ENCODE measurements at places on chromosomes 2 and 18.

- DNase-seq: no peak
Measured at GRCh38 chr2:230939691-230940470, 14.8 kb upstream of the GPR55 start.

DNA sequence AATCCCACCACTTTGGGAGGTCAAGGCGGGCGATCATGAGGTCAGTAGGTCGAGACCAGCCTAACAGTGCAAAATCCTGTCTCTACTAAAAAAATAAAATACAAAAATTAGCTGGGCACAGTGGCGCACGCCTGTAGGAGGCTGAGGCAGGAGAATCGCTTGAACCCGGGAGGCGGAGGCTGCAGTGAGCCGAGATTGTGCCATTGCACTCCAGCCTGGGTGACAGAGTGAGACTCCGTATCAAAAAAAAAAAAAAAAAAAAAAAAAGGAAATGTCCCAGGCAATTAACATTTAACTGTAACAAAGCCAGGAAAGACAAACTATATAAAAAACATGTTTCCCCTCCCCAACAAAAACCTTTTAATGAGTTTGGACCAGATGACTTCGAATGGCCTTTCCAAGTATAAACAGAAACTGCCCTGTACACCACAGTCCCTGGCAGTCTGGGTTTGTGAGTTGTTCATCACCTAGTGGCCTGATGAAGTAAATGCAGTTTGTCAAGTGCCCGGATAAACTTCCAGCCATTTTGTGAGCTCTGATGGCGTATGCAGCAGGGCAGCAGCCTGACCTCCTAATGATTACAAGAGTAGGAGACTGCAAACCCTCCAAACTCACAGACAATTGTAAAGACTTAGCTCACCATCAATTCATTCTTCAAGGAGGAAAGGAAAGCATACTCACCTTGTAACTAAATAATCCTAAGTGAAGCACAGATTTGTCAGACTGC, 16.6 kb upstream of the PCBP1 start:
- peak; percentile 86 for DNase-seq

DNA sequence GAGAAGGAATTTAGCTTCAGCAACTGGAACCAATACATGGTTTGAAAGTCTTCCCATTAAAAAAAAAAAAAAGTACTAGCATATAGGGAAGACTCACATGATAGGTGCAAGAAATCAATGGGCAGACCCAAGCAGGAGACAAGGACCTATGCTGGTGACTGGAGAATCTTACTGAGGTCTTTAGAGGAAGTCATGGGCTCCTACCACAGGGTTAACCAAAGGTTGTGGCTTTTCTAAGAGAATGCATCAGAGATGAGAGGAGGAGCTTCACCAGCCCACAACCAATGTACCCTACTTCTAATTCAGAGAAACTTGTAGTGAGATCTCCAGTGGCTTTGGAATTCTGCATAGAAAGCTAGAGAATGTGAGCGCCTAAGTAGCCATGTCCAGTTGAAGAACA, 207.4 kb downstream of the NCKAP5 start:
- no peak for DNase-seq

GRCh38 chr18:46239549-46239948, 135.4 kb downstream of the HAUS1 start:
- no peak for DNase-seq

- DNase-seq: peak; percentile 57
Measured at GRCh38 chr2:173884025-173884802, 81.0 kb downstream of the SP3 start.

DNA sequence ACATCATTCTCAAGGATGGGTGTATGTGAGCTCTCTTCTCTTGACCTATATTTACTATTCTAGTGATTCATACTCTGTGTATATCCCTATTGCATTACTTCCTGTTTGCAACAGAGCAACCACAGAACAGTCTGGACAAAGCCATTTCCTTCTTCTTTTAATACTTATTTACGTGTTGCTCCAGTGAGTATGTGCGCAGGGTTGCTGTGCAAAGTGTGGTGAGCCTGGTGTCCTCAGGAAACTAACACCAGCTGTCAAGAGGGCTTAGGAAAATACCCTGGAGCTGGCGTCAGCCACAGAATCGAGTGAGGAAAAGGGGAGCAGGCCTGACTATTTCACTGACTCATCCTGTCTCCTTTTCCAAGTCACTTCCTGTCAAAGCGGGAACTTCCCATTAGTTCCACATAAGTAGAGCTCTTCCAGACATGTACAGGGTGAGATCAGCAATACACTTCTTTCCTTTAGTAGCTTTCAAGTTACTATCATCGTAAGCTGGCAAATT, 214.1 kb upstream of the COPS8 start:
- peak; percentile 97 for DNase-seq

Measured in inflammatory macrophage treated with lipopolysaccharide for 4 hours (primary cell).